Endothelial cell (in vitro differentiated cells): ENCODE measurements at places on chromosomes 11 and 22. TPM values are rescaled to one million over a fixed set of nuclear protein-coding genes. Genes with fewer than 3 reads are reported as not detected.

The IGLL1 gene
- total RNA-seq: not detected

The RIC3 gene
- 5.6 TPM for total RNA-seq

- H3K4me3 ChIP-seq: no peak overlapping the region
- H3K27me3 ChIP-seq: peaks cover 2% of the 10 kb centered on the region
- no peak overlapping the region for H3K27ac ChIP-seq
- DNase-seq: no peak
- no peaks in the 10 kb centered on the region for H3K4me1 ChIP-seq
Observed at GRCh38 chr11:71286701-71287643, 34.6 kb upstream of the SHANK2 start.

DNA sequence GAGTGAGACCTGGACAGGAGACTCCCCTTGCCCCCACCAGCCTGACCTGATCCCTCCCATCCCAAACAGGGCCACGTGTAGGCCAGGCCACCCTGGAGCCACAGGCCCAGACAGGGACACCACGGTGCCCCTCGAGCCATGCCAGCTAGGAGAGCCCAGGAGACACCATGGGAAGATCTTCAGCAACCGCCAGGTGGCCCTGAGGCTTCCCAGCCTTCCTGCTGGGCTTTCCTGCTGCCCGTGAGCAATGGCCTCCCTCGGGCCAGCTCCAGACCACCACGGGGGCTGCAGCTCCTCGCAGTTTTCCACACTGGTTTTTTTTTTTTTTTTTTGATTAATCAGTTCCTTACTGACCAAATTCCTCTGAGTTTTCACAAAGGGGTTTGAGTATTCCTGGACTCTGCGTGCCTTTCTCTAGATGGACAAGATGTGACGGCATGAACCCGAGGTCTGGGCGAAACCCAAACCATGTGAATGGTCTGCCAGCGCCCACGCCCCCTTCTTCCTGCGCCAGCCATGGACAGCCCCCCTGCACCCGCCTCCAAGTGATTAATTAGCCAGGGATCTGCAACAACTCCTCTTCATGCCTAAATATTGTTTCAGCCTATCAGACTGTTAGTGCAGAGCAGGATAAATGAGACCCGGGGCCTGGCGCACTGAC lies 40.9 kb downstream of the TBX1 start:
- peaks cover 4% of the 10 kb centered on the region for H3K36me3 ChIP-seq
- H3K4me1 ChIP-seq: peaks cover 3% of the 10 kb centered on the region
- DNase-seq: no peak
- no peak overlapping the region for H3K27ac ChIP-seq

DNA sequence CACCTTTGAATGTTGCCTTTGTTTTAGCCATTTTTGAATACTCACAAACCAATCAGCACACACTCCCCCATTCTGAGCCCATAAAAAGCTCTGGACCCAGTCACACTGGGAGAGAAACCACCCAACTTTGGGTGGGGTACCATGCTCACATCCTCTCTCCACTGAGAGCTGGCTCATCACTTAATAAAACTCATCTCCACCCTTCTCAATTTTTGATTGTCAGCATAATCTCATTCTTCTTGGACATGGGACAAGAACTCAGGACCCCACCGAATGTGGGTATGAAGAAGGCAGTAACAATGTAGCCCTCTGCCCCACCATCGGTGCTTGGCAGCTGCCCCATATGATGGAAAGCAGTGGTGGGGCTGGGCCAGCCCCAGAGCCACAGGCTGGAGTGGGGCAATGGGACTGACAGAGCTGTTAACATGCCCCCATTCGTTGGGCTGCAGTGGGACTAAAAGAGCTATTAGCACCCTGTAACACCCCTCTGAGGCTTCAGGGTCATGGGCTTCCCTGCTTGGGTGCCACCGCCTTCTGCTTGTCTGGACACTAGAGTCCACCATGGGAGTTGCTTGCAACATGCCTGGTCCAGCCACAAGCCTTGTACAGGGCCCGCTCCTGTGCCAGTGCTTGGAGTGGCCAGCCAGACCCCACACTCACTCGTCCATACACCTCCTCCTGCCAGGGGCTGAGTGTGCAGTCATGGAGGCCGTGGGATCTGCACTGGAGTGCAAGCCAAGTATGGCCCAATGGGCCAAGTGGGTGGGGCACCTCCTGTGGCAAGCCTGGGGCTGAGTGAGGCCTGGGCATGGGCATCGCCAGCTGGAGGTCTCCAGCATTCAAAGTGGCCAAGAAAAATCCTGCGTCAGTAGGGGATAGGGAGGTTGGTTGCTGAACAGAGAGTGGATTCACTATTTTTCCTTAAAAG lies 471.1 kb downstream of the TBC1D22A start:
- no peaks in the 10 kb centered on the region for H3K4me1 ChIP-seq
- H3K36me3 ChIP-seq: peaks cover 3% of the 10 kb centered on the region
- no peak for DNase-seq
- H3K27me3 ChIP-seq: peaks cover 5% of the 10 kb centered on the region
- H3K4me3 ChIP-seq: no peak overlapping the region

GRCh38 chr11:68153742-68154141 lies 32.6 kb upstream of the CHKA start:
- no peak for DNase-seq
- H3K4me3 ChIP-seq: no peak overlapping the region
- H3K27me3 ChIP-seq: peaks cover 8% of the 10 kb centered on the region
- H3K27ac ChIP-seq: no peak overlapping the region

DNA sequence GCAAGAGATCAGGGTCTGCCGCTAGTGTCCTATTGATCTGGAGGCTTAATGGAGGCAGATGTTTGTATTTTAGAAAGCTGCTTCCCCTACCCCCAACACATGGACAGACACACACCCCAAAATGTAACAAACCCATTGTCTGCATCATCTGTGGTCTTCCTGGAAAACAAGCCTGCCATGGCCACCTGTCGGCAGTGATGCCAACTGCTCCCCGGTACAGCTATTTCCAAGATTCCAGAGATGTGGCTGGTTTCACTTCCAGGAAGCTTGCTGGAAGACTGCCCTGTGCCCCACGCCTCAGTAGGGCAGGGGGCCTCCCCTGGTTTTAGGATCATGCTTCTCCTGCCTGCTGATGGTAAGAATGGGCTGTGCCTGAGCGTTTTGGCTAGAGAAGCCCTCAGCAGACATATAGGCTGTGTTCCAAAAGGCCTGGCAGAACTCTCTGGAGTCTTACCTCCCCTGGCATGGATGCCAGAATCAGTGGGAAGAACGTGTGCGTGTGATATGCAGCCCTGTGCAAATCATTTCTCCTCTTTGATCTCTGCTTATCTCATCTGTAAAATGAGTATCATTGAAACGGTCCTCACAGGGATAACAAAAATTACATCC lies 108.6 kb downstream of the FBXO7 start:
- no peaks in the 10 kb centered on the region for H3K4me1 ChIP-seq
- DNase-seq: no peak
- no peak overlapping the region for H3K4me3 ChIP-seq
- no peaks in the 10 kb centered on the region for H3K36me3 ChIP-seq
- H3K27ac ChIP-seq: no peak overlapping the region

- DNase-seq: no peak
- peak overlapping the region; percentile 76 for H3K4me3 ChIP-seq
- H3K4me1 ChIP-seq: peaks cover 39% of the 10 kb centered on the region
- H3K36me3 ChIP-seq: peaks cover 5% of the 10 kb centered on the region
Observed at GRCh38 chr22:37185646-37186227, 2.3 kb downstream of the C1QTNF6 start.

DNA sequence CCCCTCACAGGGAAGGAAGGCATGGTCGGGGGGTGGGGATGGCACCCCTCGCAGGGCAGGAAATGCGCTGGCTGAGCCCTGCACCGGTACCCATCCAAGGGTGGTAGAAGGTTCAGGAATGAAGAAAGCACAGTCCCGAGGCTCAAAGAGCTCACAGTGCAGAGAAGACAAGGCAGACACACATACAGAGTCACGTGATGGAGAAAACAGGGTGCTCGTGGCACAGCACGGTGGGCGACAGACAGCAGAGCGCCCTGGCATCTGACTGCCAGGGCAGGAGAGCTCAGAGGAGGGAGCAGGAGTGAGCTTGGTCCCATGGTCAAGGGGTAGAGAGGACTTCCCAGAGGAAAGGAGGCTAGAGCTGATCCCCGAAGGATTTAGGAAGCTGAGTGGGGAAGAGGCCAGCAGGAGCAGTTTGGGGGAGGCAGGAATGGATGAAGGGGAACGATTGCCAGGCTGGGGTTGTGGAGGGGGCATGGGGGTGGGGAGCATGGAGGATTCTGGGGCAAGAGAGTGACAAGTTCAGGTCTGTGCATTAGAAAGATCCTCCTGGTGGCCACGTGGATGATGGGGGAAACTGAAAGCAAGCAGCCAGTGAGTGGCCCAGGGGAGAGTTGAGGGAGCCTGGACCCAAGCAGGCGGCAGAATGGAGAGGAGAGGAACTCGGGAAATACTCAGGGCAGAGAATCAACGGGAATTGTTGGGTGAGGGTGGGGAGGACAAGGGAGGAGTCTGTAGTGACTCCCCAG lies 43.9 kb downstream of the PDE2A start:
- peaks cover 51% of the 10 kb centered on the region for H3K4me1 ChIP-seq
- no peak overlapping the region for H3K4me3 ChIP-seq
- H3K27me3 ChIP-seq: peaks cover 28% of the 10 kb centered on the region

The MMP7 gene
- total RNA-seq: not detected

DNA sequence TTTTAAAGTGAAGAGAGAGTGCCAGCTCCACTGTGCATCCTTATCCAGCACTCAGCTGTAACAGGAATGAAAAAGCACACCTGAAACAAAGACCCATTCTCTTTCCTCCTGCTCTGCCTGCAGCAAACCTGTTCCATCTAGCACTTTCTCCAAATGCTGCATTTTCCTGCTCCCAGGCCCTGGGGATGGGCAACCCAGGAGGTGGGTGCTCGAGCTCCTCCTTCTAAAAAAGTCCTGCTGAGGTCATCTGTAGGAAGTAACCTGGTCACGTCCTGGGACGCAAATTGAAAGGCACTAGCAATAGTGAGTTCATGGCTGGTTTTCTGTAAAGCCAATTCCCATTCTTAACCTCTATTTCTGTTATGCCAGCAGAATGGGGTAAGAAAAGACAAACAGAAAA lies 173.7 kb downstream of the MAML2 start:
- peaks cover 8% of the 10 kb centered on the region for H3K27me3 ChIP-seq
- no peak for DNase-seq
- H3K27ac ChIP-seq: no peak overlapping the region
- peaks cover 19% of the 10 kb centered on the region for H3K4me1 ChIP-seq

DNA sequence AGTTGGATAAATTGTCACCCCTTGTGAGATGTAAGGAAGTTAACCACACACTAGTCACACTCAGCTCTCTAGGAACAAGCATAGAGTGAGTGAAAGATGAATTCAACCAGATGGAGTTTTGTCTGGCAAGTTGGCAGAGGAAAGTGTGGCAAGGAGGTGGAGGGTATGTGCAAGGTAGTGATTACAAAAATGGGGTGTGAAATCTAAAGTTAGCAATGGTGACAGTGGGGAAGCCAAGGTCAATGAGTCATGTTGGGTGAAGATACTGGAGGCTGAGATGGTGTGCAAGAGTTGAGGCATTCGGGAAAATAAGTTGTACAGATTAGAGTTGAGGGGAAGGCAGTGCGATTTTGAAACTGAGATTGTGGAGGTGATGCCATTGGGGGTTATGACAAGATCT lies 33.7 kb downstream of the MRGPRX2 start:
- H3K4me3 ChIP-seq: no peak overlapping the region
- peaks cover 3% of the 10 kb centered on the region for H3K27me3 ChIP-seq
- no peak for DNase-seq
- H3K4me1 ChIP-seq: no peaks in the 10 kb centered on the region

GRCh38 chr11:117716521-117717440 lies 80.2 kb downstream of the DSCAML1 start:
- no peak overlapping the region for H3K27ac ChIP-seq
- H3K27me3 ChIP-seq: peaks cover 11% of the 10 kb centered on the region
- no peak for DNase-seq
- no peaks in the 10 kb centered on the region for H3K36me3 ChIP-seq
- no peak overlapping the region for H3K4me3 ChIP-seq

The DGKZ gene
- total RNA-seq: 127 TPM

DNA sequence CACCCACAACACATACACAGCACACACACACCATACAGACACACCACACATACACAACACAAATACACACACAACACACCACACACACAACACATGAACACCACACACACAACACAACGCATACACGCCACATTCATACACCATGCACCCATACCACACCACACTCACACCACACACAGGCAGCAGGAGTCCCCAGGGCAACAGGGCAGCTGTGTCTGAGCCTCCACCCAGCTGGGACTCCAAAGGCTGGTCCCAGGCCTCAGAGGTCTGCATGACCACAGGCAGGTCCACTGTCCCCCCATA lies 3.3 kb upstream of the WNT7B start:
- no peak for DNase-seq
- no peak overlapping the region for H3K27ac ChIP-seq
- no peaks in the 10 kb centered on the region for H3K36me3 ChIP-seq
- peaks cover 2% of the 10 kb centered on the region for H3K4me1 ChIP-seq

DNA sequence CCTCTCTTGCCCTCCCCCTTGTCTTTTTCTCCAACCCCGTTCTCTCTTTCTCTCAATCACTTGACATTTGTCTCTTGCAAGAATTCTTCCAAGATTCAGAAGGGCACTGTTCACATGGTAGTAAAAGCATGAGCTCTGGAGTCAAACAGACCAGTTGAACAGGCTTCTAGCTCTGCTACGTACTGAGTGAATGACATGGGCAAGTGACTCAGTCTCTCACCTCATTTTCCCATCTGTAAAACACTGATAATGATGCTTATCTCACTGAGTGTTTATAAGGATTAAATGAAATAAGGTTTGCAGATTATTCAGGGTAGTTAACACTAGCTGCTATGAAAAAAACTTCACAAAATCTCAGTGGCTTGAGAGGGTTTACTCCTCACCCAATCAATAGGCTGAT lies 5.9 kb upstream of the IL10RA start:
- peaks cover 19% of the 10 kb centered on the region for H3K4me1 ChIP-seq
- H3K27ac ChIP-seq: no peak overlapping the region
- DNase-seq: no peak
- H3K27me3 ChIP-seq: peaks cover 4% of the 10 kb centered on the region
- H3K36me3 ChIP-seq: no peaks in the 10 kb centered on the region

- H3K4me1 ChIP-seq: no peaks in the 10 kb centered on the region
- H3K27me3 ChIP-seq: no peaks in the 10 kb centered on the region
- no peak overlapping the region for H3K27ac ChIP-seq
- no peaks in the 10 kb centered on the region for H3K36me3 ChIP-seq
- no peak for DNase-seq
- H3K4me3 ChIP-seq: no peak overlapping the region
Observed at GRCh38 chr11:63155794-63156193, 11.8 kb upstream of the SLC22A24 start.

The MICAL2 gene
- total RNA-seq: 21.7 TPM

The KRTAP5-7 gene
- not detected for total RNA-seq

- H3K27ac ChIP-seq: no peak overlapping the region
- H3K4me3 ChIP-seq: peak overlapping the region; percentile 63
- no peaks in the 10 kb centered on the region for H3K36me3 ChIP-seq
- DNase-seq: no peak
- peaks cover 22% of the 10 kb centered on the region for H3K27me3 ChIP-seq
Observed at GRCh38 chr11:367956-368413, 1.3 kb upstream of the B4GALNT4 start.

The ABTB2 gene
- 72.8 TPM for total RNA-seq

DNA sequence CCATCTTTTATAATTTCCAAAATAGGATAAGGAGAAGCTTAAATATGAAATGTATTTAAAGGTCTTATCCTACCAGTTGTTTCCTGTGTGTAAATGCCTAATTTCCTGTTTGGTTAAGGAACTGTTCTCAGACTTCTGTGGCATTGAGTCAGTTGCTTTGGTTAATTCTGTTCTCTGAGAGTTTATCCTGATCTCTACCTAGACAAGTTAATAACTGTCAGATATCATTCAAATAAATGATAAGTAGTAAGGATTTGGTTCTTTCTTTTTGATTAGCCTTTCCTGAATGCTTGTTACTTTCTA lies 39.5 kb downstream of the CTNND1 start:
- H3K4me1 ChIP-seq: peaks cover 42% of the 10 kb centered on the region
- peak overlapping the region; percentile 92 for H3K27ac ChIP-seq
- H3K4me3 ChIP-seq: no peak overlapping the region

The PANX3 gene
- 0.21 TPM for total RNA-seq
